Mesenteric fat pad (tissue), 1 donor: ENCODE measurements at places on chromosomes 2 and 18.

GRCh38 chr2:220999356-220999755 lies 572.7 kb downstream of the EPHA4 start:
- DNase-seq, result no peak

DNA sequence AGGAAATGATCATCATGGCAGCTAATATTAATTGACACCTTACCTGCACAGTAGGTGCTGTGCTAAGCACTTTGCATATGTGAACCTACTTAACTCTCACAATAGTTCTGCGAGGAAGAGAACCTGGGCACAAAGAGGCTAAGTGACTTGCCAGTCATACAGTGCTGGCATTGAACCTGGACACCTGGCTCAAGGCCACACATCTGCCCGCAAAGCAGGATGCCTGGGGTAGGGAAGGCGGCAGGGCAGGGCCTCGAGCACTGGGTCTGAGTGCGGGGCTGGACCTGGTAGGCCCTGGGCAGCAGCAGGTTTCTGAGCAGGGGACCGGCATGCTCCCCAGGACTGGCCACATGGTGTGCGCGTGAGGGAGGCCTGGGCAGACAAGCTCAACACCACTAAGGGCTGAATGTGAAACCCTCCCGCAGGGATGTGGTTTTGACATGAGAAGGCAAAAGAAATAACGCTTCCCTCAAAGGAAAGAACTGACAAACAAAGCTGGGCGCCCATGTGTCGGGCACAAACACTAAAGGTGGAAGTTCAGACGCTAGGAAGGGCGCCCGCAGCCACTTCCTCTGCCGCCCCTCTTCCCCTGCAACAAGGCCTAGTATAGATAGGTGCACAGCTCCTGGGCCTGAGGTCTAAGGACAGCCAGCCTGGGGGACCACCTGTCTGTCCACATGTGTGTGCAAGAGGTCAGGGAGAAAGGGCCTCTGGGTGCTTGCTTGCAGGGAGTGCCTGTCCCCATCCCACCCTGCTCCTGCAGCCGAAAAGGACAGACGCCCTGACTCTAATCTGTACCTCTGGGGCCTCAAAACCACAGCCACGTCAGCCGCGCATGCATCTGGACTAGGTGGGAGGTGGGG lies 92.5 kb downstream of the ZFP36L2 start:
- no peak for DNase-seq

DNA sequence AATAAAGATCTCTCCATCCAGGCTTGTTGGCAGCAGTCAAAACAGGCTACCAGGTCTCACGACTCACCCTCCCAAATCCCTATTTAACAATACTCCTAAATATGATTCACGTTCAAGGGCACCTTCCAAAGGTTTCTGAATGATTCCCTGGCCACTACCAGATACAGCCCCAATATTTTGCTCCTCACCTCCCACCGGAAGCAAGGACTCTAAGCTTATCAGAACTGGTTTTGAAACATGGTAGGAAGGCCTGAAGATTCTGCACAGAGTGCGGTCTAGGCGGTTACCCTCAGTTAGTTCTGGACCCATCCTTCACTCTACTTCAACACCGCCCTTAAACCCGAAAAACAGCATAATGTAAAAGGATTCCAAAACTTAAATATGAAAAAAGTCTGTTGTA lies 5.2 kb downstream of the PPP4R1 start:
- DNase-seq, result no peak

DNA sequence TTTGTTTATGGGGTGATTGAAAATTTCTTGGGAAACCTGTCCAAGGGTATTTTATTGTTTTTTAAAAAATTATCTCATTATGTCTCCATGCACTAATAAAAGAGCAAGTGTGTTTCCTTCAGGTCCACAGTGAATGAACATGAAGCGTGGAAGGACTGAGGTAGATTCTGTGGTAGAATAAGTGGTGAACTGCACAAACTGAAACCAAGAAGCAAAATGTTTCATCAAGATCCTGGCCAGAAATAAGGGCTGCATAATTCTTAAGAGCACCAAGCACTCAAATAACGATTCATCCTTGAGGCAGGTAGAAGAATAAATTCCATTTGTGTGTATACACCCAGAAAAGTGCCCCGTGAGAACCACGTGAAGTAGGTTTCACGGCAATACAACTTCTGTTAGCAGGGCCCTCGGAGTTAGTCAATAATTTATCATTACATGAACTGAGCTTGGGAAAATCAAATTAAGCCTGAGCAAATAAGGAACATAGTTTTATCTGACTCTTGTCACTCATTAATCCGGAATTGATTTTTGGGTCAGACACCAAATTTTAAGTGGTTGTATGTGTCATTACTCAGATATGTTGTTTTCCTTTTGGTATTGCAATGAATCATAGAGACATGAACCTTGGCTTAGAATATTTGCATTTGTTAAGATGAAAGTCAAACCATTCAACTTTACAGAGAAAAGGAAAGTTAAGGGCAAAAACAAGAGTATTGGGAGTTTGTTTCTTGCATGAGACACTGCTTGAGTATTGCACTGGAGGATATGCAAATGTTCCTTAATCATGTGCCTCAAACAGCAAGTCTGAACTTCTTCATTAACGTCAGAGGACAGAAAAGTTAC lies 472.6 kb upstream of the NETO1 start:
- no peak for DNase-seq

DNA sequence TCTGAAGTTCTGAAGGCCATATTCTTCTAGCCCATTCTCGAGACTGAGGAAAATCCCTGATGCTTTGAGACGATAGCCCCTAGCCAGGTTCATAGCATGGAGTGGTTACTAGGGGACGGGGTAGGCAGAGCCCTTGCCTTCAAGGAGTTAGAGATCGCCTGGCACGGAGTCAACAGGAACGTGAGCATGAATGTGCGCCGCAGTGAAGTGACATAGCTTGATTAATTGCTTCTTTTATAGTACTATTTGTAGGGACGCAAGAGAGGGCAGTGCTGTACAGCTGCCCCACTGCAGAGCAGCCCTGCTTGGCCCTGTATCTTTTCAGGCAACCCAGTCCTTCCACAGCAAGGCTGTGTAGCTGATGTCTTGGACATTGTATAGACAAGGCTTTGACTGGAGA lies 26.2 kb downstream of the HRH4 start:
- no peak for DNase-seq

DNA sequence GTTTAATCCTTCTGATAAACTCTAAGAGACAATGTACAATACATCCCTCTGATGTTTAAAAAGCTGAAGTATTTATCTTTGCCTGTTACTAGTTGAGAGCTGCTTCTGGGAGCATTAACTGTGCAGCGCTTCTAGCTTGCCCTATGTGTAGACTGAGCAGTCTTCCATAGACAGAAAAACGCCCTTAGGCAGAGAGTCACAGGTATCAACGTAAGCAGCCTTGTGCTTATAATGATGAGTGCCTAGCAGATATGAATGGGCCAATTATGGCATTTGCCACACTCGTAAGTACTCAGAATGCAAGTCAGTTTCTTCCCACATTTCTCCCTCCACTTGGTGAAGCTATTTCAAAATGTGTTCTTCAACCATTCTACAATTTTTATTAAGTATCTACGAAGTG lies 731.1 kb upstream of the SLC8A1 start:
- no peak for DNase-seq

DNA sequence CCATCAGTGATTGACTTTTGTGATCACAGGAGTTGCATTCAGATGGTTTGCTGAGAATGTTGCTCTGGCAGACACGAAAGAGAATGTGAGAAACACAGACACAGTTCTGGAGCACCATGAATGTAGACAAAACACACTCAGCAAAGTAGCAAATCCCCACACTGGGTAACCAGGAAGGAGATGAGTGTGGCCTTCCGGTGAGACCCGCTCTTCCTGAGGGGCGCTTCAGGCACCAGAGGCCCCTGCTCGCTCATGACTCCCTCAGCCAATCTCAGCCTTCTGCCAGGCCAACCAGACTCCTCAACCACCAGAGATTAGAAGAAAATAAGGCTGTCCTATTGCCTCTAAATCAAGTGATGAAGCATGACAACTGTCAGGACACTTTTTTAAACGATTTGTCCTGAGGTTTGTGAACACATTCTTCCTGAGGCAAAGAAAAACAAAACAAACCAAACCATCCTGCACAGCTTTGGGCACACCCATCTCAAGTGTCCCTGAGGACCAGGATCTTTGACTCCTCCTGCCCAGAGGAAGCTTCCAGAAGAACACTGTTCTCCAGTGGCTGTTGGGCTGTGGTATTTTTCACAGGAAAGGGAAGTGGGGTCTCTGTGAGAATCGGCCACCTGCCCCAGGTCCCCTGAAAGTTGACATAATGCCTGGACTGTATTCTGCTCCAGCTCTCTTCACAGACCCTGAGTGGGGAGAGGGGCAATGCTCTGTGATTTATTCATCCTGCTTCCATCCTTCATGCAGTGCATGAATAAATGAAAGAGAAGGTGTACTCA lies 152.8 kb downstream of the BCL11A start:
- no peak for DNase-seq
